ENCODE measurements at places on chromosomes 3 and 15.

DNA sequence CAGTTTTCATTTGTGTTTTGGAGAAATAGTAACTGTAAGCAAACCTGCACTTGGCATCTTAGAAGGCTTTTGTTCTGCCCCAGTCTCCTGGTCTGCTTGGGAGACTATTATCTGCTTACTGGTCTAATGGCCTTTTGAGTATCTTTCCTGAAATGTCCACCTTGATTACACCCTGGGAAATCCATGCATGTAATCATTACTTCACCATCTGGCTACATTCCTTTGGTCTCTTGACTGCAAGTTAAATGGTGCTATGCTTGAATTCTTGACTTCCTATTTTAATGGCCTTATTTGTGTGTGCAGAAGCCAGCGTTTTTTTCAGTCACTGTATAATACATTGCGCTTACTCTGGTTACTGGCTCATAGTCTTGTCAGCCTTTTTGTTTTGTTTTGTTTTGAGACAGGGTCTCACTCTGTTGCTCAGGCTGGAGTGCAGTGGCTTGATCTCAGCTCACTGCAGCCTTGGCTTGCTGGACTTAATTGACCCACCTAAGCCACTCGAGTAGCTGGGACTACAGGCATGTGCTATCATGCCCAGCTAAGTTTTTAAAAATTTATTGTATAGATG is 30.0 kb downstream of the CHD2 start:
- DNase-seq, result no peak

DNA sequence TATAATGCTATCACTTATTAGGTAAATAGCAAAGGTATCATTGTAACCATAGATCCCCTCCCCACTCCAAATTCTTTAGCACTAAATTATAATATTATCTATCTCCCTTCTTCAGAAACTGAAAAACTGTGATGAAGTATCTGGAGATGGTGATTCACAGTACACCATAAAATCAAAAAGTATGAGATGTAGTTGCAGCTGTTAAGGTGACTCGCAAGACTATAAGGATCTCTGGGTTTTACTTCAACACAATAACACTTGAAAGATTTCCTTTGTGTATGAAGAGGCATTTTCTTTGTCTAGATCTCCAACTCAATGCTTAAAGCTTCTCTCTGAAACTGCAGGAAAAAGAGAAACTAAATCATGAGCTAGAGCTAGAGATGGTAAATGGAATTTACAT is 46.9 kb downstream of the IFT57 start:
- DNase-seq, result no peak

DNA sequence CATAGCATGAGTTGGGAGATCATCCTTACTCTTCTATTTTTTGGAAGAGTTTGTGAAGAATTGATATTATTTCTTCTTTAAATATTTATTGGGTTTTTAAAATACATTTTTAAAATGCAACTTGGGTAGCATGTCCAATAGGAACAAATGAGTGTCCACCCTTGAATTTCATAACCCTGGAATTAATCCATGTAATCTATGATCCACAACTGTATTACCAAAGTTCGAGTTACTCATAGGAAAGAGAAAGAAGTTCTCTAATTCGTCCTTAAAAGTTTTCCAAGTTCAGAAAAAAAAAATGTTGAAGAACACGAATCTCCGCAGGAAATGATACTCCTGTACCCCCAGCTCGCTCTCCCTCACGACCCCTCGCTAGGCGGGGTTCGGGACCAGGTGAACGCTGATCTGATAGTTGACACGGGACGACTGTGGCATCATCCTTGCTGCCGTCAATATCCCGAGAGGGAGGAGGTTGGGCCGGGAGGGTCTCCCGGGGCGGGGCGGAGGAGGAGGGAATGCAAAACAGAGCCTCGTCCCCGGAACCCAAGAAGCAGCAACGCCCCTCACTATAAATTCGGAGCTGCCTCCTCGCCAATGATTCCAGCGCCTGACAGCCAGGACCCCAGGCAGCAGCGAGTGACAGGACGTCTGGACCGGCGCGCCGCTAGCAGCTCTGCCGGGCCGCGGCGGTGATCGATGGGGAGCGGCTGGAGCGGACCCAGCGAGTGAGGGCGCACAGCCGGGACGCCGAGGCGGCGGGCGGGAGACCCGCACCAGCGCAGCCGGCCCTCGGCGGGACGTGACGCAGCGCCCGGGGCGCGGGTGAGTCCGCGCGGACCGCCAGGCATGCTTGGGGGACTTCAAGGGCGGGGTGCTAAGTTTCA is at the start of gene AGTR1:
AGTR1 (plus strand) TSS at position 598 of the 884 bp plus-strand sequence. CDS start 43,133 bp downstream, outside the sequence.
- DNase-seq, result no peak

DNA sequence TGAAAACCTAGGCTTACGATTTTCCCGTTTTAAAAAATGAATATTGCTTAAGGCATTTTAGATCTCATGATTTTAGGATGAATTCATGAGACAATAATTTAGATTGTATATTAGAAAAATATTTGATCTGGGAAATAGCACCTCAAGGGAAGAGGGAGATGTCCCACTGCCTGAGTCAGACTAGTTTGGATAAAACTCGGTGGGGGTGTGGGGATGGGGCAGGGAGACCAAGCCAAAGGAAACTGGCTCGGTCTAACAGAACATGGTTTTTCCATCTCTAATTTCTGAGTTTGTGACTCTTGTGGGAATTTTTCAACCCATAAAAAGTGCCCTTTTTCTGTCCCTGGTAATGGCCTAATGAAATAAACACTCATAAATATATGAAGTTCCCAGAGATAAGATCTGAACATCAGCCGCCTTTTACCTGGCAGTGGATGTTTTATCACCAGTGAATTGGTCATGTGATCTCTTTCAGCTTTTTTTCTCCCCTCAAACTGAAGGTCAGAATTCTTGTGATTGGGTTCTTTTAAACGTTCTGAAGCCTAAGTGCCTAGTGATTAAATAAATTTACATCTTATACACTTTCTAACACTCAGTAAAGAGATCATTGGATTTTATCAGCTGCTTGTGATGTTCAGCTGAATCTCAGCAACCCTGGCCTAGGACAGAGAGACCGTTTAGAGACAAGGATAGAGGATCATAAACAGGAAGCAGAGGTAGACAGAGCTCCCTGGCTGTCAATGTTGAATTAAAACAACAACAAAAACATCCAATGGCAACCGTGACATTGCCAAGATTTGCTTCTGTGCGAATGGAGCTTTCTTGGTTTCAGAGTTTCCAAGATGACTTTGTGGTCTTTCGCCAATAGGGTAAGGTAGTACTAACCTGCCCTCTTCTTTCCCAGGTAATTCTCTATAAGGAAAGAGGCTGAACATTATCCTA is 1038.2 kb downstream of the MCTP2 start:
- no peak for DNase-seq

DNA sequence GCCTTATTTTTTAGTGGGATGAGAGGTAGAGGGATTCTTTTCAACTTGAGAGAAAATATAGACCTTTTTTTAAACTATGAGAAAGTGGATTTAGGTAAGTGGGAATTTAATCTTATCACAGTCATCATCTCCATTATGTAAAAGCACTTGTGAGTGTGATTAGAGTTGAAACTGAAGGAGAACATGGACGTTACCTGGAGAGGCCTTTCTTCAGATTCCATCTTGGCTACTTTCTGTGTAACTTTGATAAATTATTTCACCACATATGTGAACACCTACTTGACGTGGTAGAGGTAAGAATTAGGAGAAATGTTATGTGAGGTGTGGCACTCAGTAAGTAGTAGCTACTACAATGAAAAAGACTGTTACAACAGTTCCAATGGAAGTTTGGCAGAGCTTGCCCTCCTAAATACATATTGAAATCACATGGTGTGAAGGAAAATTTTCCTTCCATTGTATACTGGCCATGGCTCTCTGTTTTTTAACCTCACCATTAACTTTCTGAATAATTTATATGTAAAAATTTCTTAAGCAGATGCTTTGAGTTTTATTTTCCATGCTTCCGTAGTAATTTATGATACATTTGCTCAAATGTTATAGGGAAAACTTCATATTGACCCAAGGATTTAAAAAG is 193.3 kb downstream of the FNDC3B start:
- DNase-seq, result no peak

GRCh38 chr15:63255489-63255990 is 21.9 kb upstream of the APH1B start:
- DNase-seq, result no peak

GRCh38 chr15:29904757-29905417 is 82.6 kb upstream of the TJP1 start:
- no peak for DNase-seq

DNA sequence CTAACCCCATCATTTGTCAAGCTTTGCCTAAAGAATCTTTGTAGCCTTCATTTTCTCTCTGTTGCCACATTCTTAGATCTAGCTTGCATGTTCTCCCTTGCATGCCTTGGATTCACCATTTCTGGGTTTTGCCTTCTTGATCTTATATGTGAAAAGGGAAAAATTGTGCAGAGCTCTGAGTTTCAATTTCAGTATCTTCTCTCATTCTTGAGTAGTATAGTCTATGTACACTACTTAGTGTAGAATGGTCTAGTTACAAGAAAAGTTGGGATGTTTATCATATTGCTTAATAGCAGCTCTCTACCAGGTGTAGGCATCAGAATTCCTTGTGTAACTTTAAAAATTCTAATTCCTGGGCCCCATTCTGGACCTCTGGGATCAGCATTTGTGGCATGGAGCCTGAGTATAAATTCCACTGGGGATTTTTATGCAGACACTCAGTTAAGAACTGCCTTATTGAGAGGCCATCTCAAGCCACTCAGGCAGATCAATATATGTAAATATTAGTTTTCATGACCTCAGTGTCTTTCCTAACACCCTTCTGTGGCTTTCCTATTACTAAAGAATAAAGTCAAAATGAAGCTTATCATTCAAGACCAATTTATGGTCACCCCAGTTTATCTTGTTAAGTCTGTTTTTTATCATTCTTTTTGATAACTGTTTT is 23.4 kb downstream of the GTF2E1 start:
- no peak for DNase-seq

- no peak for DNase-seq
These were observed 78.9 kb downstream of the FAM174B start for GRCh38 chr15:92576597-92577200.

DNA sequence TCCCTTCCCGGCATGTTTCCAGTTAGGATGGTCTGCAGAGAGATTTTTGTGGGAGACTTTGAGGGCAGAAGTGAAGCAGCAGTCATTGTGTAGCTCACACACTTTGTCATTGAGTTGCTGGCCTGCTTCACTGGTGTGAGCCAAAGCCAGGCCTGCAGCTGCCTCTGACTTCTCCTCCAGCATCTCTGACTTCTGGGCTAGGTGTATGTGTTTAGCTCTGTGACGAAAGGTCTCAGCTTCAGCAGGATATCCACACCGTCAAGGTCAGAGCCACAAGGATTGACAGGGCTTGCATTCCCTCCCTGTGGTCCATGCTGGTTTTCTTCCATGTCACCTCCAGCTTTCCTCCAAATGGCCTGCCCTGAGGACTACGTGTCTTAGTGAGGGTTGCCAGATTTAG is 57.1 kb upstream of the OSBPL11 start:
- DNase-seq, result no peak

DNA sequence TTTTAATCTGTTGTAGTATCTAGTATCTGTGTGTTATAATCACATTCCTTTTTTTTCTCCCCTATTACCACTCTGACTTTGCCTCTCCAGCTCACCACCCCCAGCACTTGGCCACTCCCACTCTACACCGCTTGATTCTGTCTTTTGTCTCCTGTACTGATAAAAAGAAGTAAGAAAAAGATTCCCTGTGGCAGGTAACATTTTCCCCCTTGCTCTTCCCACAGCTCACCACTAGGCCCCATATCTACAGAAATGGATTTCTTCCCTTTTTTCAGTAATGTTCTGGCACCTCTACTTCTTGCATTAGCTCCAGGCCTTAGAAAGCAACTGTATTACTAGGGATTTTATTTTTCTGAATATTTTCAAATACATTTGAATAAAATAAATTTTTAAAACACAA is 25.6 kb downstream of the KCNH8 start:
- DNase-seq, result no peak

DNA sequence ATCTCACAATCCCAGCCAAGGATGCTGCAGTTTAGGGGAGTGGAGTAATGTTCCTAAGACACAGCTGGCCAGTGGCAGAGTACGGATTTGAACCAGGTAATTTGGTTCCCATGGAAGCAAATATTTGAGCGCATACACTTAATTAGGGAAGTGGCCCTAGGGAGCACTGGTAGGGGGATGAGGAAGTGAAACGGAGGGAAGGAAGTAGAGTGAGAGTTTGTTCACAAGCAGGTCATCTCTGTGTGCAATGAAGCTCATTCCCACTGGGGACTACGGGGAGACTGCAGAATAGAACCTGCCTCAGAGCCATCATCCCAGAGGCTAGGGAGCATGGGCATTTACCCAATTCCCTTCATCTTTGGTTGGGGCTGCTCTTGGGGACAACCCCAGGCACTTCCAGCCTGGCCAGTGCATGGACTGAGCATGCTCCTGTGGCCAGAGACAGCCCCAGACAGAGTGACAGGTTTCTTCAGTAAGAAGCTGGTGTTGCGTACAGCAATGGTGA is 317.2 kb upstream of the PROK2 start:
- no peak for DNase-seq

DNA sequence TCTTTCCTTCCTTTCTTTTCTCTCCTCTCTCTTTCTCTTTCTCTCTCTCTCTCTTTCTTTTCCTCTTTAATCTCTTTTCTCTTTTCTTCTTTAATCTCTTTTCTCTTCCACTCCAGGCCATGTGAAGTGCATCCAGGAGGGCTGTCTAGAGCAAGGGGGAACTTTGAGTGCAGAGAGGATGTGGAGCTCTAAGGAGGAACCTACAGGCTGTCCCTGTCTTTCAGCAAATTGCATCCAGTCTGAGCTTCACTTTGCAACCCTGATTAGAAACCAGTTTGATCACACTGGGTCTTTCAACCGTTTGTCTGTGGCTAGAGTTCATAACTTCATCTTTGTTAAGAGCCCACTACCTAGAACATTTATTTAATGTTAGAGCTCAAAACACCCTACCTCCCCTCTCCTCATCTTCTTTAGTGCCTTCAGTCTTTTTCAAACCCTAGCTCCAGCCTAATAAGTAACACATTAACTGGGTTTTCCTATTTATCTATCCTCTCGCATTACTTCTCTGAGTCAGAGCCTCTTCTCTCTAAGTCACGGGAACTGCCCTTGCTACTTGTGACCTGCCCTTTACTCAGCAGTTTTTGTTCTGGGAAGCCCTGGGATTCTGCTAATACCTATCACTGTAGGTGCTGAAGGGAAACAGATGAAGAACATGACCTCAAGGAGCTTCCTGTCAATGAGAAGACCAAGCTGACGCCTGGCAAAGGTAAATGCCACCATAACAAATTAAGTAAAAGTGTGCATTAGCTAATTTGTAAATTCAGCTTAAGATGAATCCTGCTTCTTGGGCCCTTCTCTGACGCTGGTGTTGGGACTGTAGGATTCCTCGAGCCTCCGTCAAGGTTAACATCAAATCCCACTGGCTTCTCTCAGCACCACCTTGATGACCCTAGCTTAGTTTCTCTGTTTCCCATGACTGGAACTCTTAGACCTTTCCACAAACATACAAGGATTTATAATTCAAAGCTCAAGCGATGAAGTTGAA is at the start of gene GCNT3:
GCNT3 (plus strand) TSS at position 508 of the 985 bp plus-strand sequence. CDS start 6,456 bp downstream, outside the sequence.
- DNase-seq, result no peak
